ENCODE measurements at places on chromosomes 6 and 20.

GRCh38 chr20:19794941-19795340 is 36.9 kb downstream of the RIN2 start:
- no peak for DNase-seq

GRCh38 chr6:42929821-42930360 is 611 bp downstream of the CNPY3 start:
- no peak for DNase-seq

DNA sequence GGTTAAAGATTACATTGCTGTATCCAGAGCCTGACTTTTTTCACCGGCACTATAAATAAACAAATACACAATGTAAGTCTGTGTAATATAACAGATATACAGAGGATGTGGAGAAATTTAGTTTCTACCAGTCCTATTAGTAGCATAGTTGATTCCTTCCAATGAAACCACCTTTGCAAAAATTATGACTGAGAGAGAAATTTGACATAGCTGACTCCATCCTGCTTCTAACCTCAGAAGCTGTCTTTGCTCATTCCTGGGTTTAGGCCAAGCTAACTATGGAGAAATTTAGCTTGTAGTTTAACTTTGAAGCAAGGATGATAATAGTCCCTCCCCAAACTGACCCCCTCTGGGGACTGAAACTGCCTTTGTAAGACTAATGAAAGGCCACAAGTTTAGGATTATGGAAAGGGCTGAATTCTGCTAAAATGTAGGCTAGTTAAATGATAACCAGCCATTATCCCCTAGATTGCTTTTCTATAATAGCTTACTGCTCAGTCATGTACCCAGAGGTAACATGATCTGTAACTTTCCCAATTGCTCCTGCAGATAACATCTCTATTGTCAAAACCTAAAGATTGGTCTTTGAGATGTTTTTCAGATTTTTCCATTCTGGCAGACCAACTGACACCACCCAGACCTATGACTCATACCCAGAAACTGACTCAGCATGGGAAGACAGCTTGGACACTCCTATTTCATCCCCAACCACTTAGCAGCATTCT is 172.8 kb upstream of the ARG1 start:
- peak; percentile 21 for DNase-seq

DNA sequence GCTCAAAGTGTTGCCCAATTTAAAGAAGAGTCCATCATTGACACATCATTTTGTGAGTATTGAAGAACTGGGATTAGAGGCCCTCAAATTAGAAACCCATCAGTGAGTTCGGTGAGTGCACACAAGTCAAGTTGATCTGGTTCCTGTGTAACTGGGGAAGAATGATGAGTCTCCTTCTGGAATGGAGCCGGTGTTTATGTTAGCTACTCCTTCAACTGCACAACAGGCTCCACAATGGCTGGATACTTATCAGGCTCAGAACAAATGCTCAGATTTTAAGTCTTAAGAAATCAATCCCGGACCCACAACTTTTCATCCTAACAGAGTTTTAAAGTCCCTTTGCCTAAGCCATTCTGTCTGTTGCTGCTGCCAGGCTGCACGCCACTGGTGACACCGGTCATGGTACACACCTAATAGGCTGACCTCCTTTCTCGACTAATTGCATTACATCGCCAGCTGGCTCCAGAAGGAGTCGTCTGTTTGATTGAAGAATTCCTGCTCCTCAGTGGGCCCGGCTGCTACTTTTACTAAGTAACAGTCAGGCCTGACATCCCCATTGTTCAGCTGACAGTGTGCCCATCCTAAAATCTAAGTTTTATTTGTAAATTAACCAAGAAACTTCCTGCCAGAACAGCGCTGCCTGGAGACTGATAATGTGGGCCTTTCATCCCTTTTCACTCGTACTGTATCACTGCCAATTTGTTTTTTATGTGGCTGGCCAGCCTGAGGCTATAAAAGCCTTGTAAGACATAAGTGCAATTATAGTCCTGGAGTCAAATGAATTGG is 130.4 kb downstream of the INSM1 start:
- no peak for DNase-seq

GRCh38 chr6:117397536-117398227 is 28.1 kb downstream of the ROS1 start:
- DNase-seq = no peak

GRCh38 chr6:135300576-135300975 is 119.5 kb downstream of the MYB start:
- no peak for DNase-seq

GRCh38 chr20:50272030-50272723 is 81.5 kb downstream of the CEBPB start:
- DNase-seq = no peak

GRCh38 chr20:12936020-12936419 is 72.8 kb upstream of the SPTLC3 start:
- no peak for DNase-seq

GRCh38 chr6:125745281-125746018 is 4.0 kb upstream of the HEY2 start:
- DNase-seq = no peak

Measured in HEK293T (cell line).